ENCODE measurements at places on chromosomes 3 and 15. TPM values are rescaled to one million over a fixed set of nuclear protein-coding genes. Genes with fewer than 3 reads are reported as not detected.

DNA sequence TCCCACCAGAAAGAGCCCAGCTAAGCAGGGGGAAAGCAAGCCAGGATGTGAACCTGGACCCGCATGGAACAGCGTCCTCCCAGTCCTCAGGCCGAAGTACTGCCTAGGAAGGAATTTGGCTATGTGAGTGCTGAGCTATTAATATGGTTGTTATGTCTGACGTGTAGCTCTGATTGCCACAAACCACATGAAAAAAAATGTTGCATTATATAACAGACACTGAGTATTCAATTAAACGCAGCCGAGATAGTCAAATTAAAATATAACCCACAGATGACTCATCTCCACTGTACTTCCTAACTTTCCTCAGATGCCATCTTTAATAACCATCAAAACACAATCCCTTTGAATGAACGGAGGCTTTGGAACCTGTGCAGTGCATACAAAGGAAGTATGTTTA lies 111.1 kb downstream of the GABRB3 start:
- no peak for DNase-seq

The KLF15 gene
- polyA plus RNA-seq = 11.4 TPM

GRCh38 chr3:130341882-130342281 lies 3.6 kb upstream of the COL6A5 start:
- DNase-seq = no peak

- no peak for DNase-seq
These were observed 94.0 kb downstream of the ARPP21 start for GRCh38 chr3:35733341-35733740.

GRCh38 chr3:26104851-26105251 lies 315.0 kb downstream of the OXSM start:
- no peak for DNase-seq

The GCNT3 gene
- polyA plus RNA-seq = 0.34 TPM

The SEMA7A gene
- polyA plus RNA-seq = 4.2 TPM

The SPSB4 gene
- 8.6 TPM for polyA plus RNA-seq

GRCh38 chr3:2023959-2024358 lies 74.7 kb upstream of the CNTN4 start:
- no peak for DNase-seq

- DNase-seq = no peak
These were observed 418.5 kb downstream of the NSUN3 start for GRCh38 chr3:94481226-94481898.

GRCh38 chr3:37308247-37308646 lies 133.9 kb upstream of the LRRFIP2 start:
- no peak for DNase-seq

DNA sequence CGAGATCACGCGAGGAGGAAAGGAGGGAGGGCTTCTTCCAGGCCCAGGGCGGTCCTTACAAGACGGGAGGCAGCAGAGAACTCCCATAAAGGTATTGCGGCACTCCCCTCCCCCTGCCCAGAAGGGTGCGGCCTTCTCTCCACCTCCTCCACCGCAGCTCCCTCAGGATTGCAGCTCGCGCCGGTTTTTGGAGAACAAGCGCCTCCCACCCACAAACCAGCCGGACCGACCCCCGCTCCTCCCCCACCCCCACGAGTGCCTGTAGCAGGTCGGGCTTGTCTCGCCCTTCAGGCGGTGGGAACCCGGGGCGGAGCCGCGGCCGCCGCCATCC lies 1.1 kb upstream of the SETD5 start:
- no peak for DNase-seq

The COLQ gene
- polyA plus RNA-seq = 7.4 TPM

The MUC13 gene
- polyA plus RNA-seq = not detected

DNA sequence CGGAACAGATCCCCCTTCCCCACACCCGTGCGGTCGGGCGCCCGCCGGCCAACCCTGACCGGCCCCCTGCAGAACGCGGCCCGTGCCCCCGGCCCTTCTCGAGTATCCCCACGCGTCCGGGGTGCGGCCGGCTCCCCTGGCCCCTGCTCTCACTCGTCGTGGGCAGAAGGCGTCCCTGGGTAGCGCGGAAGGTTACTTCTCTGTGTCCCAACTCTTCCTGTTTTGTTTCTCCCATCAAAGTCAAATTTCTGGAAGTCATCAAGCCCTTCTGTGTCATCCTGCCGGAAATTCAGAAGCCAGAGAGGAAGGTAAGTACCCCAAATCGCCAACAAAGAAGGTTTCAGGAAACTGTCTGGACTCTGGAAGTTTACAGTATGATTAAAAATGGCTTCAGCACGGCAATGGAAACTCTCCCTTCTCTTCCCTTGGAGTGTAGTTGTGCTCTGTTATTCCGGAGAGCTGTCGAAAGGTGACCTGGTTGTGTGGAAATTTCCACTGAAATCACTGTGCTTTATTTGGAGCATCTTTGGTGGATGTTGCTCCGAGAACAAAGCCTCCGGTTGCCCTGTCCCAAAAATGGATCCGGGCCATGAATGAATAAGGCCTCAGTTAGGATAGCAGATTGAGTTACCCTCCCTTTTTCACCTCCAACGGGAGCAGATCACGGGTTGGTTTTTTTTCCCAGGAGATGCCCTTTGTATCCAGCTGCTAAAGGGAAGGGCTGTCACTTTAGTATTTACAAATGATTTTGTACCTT lies 536 bp downstream of the SEC61A1 start:
- no peak for DNase-seq

- DNase-seq = no peak
These were observed 114.7 kb upstream of the BHLHE40 start for GRCh38 chr3:4864503-4864902.

- DNase-seq = no peak
These were observed 67.8 kb upstream of the SLC24A5 start for GRCh38 chr15:48052946-48053345.

The CPN2 gene
- 0.17 TPM for polyA plus RNA-seq

The NR1I2 gene
- polyA plus RNA-seq = 0.50 TPM

GRCh38 chr3:184140436-184140835 lies 5.3 kb downstream of the EIF2B5 start:
- DNase-seq = no peak

GRCh38 chr3:51340989-51341636 lies 44.0 kb upstream of the MANF start:
- DNase-seq = no peak

The SLC15A2 gene
- 29.5 TPM for polyA plus RNA-seq

DNA sequence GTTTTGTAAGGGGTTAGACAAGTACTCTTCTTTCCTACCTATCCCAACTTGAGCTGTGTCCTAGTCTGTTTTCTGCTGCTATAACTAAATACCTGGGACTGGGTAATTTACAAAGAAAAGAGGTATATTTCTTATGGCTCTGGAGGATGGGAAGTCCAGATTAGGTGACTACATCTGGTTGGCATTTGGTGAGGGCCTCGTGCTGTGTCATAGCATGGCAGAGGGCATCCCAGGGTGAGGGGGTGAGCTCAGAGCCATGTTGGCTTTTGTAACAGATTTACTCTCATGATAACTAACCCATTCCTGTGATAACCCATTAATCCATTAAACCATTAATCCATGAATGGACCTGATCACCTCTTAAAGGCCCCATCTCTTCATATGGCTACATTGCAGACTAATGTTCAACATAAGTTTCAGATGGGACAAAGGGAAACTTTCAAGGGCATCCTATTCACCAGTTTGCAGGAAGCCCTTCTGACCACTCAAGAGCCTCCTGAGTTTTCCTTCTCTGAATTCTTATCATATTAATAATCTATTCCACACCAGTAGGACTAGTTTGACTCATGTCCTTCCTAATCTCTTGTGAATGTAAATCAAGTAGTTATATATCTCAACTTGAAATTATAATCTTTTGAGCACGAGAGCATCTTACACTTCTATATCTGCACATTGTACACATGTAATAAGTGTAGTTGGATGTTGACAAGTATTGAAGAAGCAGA lies 185.7 kb upstream of the ZPLD1 start:
- DNase-seq = no peak

GRCh38 chr3:179942553-179943075 lies 94.1 kb downstream of the PEX5L start:
- no peak for DNase-seq

- DNase-seq = no peak
These were observed 40.9 kb upstream of the GOLGA8J start for GRCh38 chr15:30041868-30042267.

The MITF gene
- polyA plus RNA-seq = 5.7 TPM

The ZNF80 gene
- 0.16 TPM for polyA plus RNA-seq

- DNase-seq = no peak
These were observed 401.9 kb upstream of the IL12A start for GRCh38 chr3:159586571-159587202.

GRCh38 chr3:181615666-181616065 lies 96.1 kb upstream of the SOX2 start:
- DNase-seq = no peak

The SLC27A2 gene
- polyA plus RNA-seq = 4.9 TPM

The ATOSA gene
- 80.9 TPM for polyA plus RNA-seq

GRCh38 chr3:40557575-40558161 lies 32.9 kb downstream of the ZNF621 start:
- DNase-seq = no peak

The ANKUB1 gene
- polyA plus RNA-seq = 0.76 TPM

The REC114 gene
- not detected for polyA plus RNA-seq

- no peak for DNase-seq
These were observed 208.4 kb upstream of the TRIM42 start for GRCh38 chr3:140469491-140469890.

The GHRL gene
- polyA plus RNA-seq = 69.0 TPM

DNA sequence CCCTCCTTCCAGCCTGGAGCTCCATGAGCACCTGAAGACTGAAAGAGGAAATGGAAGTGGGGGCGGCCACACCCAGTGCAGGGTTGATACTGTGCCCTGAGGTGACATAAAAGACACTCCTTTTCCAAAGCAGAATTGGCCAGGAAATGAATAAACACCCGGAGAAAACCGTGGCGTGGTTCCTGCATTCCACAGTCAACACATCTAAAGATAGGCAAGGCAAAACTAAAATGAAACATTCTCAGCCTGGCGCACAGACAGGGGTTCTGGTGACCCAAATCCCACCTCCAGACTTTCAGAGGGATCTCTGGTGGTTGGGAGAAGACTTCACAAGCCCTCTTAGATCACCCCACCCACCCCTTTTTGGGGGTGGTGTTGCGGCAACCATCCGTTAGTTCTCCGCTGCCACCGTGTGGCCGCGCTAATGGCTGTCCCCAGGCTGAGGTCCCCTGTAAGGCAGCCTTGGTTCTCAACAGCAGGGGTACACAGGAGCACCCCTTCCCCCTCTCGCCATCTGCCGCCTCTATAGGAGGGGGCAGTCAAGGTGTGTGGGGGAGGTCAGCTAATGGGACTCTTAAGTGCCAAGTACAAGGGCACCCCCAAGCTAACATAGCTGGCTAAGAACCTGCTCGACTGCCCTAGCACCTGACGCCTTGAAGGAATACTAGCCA lies 2.5 kb upstream of the MST1R start:
- DNase-seq = no peak

DNA sequence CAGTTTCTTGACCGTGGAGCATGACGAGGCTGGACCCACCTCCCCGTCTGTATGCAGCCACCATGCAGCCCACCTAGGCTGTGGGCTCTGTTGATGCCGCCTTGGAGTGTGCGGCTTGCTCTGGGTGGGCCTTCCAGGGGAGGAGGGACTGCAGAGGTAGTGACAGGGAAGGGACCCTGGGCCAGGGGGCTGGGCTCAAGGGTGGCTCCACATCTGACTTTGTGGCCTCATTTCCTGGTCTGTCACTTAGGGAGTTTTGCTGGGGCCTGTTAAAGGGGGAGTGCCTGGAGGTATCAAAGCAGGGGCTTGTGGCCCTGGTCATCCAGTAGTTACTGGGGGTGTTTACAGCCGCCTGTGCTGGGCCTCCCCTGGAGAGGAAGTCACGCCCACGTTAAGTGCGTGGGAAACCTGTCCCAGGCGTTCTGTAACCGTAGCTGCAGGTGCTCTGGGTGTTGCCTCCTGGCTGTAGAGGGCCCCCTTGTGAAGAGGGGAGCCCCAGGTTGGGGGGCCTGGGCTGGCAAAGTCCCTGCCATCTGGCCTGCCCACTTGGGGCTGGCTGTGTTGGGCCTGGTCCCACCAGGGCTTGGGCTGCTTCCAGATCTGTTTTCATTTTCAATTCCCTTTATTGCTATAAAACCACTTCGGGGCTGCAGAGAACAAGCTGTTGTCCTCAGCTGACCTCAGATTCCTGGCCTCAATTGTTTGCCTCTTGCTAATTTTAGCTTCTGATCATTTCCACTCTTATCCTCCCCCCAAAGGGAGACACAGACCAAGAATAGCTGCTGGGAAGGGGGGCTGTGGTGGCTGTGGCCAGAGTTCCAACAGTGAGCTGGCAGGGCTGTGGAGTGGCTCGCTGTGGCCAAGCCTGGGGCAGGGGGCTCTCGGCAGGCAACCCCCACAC lies 26.5 kb downstream of the KLF13 start:
- DNase-seq = peak; percentile 75

The ADAM10 gene
- 167 TPM for polyA plus RNA-seq

The ITIH1 gene
- not detected for polyA plus RNA-seq

- DNase-seq = no peak
These were observed 4.4 kb upstream of the BRPF1 start for GRCh38 chr3:9727041-9727595.

DNA sequence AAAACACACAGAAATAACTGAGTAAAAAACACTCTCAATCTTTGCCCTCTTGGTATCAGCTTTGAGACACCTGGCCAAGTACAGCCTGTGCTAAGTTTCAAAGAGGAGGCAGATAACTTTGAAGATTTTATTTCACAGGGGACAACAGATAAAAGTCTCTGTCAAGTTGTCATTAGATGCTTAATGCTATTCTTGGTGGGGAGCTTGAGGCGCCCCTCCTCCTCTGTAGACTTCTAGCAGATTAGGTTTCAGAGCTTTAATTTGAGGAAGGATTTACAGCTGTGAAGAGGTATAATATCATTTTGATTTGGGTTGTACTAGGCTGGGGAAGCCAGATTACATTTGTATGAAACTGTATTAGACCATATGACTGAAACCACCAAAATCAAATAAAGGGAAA lies 620.3 kb downstream of the FHIT start:
- DNase-seq = no peak

The ROPN1 gene
- 0.21 TPM for polyA plus RNA-seq

The MKRN3 gene
- polyA plus RNA-seq = 12.3 TPM

The FGD5 gene
- 44.7 TPM for polyA plus RNA-seq
